ENCODE measurements at places on chromosomes 5 and 9.

- DNase-seq = no peak
Observed at GRCh38 chr9:68749579-68750159, 44.6 kb downstream of the PIP5K1B start.

GRCh38 chr5:123051206-123051605 is 14.7 kb upstream of the PPIC start:
- DNase-seq = no peak

DNA sequence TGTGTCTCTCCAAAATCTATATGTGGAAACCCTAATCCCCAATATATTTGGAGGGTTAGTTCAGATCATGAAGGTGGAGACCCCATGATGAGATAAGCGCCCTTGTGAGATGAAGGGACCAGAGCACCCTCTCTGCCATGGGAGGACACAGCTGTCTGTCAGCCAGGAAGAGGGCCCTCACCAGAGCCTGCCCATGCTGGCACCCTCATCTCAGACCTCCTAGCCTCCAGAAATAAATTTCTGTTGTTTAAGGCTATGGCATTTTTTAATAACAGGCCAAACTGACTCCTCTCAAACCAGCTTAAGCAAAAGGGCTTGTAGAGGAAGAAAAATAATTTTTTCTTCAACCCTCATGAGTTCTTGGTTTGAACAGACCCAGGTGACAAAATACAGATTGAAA is 79.2 kb upstream of the MAMDC2 start:
- no peak for DNase-seq

- DNase-seq = no peak
Observed at GRCh38 chr9:98124637-98125426, 5.8 kb upstream of the TRIM14 start.

- DNase-seq = no peak
Observed at GRCh38 chr9:21906881-21907280, 87.3 kb downstream of the CDKN2A start.

DNA sequence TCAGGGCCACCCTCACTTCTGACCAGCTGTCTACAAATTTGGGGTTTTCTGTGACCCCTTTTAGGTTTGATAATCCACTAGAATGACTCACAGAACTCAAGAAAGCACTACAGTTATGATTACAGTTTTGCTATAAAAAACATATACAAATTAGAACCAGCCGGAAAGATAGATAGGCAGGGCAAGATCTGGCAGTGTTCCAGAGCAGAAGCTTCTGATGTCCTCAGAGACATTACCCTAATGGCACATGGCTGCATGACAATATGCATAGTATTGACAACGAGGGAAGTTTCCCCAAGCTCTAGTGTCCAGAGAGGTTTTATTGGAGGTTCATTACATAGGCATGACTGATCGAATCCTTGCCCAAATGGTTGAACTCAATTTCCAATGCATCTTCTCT is 158.1 kb downstream of the RAB3C start:
- no peak for DNase-seq

DNA sequence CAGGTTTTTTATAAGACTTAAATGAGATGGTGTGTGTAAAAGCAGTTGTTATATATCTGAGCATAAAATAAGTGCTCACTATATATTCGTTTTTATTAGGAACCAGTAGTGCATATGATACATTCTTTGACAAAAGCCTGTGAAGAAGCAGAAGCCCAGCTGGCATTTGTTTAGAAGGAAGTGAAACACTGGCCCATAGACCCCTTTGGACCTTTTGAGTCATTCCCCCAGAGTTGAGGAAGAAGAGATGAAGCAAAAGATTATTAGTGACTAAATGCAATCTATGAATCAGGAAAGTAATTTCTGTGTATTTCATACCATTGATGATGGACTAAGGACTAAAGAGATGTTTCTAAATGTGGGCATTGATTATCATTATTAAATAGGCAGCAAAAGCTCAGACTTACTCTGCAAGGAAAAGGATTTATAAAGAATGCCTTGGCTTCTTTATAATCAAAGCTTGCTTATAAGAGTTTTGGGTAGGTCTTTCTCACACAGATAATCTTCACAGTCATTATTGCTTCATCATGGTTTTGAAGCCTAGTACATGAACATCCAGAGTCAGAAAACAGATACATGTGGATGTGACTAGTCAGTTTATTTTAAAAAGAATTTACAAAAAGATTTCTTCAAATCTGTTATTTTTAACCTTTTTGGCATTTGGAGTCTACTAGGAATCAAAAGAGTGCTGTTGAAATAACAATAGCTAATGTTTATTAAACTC is 16.9 kb upstream of the FER start:
- DNase-seq = no peak

DNA sequence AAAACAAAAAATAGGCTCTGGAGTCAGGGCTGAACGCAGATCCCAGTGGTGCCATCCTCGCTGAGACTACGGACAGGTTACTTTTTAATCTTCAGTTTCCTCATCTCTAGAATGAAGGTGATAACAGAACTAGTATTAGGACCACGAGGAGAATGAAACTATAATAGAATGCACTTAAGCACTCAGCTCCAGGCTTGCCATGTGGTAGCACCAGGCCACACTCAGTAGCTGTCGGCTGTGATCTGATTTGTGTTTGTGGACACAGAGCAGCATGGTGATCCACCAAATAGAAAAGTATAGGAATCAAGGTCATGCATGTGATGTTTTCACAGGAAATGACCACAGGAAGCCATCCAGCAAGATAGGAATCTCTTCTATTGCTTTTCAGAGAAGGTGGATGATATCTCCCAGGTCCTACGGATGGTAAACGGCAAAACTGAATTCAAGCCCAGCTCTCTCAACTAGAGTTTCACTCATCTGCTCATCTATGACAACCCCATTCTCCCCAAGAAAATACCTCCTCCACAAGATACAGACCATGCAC is 498.0 kb downstream of the SPOCK1 start:
- DNase-seq = no peak

GRCh38 chr5:150327139-150327538 is 24.4 kb upstream of the ARSI start:
- DNase-seq = no peak

Data from posterior cingulate gyrus (tissue), 11 donors.